ENCODE measurements at places on chromosomes 5 and 9.

DNA sequence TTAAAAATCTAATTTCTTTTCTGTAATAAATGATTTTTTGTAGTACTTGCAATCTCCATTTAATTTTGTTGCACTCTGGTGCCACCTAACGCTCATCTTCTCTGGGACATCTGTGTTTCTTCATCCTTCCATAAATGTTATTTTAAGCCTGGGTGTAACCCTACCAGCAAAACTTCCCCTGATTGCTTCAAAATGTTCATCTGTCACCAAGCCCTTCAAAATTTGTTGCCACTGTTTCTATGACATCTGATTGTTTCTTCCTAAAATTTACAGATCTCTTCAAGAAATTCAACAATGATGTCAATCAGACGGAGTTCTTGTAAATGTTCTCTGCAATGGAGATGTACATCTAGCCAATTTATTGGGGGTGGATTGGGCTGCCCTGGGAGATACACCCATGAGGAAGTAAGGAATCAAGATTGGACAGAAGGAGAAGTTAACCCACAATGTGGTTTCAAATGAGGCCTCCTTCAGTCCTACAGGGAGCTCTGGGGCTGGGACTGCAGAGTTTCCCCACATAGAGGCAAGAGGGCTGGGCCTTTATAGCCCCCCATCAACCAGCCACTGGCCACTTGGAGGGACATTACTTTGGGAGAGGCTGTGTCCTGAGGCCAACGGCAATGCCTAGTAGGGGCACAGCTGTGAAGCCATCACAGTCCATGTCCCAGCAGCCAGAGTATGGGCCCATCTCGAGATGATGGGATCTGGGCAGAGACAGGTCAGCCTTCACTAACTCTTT is 23.3 kb downstream of the MCTP1 start:
- no peak for DNase-seq

DNA sequence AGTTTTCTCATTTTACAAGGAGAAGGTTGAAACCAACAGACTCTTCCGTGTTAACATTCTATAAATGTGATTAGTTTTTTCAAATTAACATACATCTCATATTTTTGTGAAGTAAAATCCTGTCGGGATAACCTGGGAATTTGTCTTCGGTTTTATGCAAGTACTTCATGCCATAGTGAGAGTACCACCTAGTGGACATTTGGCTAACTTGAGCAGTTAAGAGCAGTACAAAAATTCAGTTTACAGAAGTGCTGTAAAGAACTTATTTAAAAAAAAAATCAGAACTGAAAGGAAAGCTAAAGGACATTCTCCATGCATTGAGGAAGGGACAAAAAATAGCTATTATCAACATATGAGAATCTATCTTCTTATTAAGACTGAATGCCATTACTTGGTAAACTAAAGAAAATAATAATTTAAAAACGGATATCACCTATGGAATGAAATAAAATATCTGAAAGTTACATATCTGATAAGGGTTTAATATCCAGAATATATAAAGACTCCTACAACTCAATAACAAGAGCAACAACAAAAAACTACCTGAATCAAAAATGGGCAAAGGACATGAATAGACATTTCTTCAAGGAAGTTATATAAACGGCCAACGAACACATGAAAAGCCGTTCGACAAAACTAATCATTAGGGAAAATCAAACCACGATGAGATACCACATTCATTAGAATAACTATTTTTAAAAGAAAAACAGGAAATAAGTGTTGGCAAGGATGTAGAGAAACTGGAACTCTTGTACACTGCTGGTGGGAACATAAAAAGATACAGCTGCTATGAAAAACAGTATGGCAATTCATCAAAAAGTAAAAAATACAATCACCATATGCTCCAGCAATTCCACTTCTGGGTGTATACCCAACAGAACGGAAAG is 117.0 kb upstream of the GNA14 start:
- DNase-seq: no peak

DNA sequence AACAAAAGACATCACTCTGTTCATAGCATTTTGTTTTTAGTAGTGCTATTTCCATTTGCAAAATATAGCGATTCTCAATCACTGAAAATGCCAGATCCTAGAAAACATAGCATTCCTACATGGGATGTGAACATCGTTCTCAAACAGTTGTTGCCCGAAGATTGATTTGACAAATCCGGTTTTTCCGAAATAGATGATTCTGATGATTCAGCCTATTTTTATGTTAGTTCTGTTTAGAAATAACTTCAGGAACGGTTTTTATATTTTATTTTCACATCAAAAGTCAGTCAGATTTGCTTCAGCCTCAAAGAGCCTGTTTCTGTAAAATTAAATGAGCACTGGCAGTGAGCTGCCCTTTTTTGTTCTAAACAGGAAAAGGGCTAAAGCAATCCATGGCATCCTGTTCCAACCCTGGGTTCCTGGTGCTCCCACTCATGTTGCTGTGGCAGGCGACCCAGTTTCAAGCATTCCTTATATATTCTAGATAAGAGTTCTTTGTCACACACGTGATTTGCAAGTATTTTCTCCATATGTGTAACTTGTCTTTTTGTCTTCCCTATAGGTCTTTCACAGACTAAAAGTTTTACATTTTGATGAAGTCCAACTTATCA is 14.2 kb upstream of the PSIP1 start:
- DNase-seq: no peak

DNA sequence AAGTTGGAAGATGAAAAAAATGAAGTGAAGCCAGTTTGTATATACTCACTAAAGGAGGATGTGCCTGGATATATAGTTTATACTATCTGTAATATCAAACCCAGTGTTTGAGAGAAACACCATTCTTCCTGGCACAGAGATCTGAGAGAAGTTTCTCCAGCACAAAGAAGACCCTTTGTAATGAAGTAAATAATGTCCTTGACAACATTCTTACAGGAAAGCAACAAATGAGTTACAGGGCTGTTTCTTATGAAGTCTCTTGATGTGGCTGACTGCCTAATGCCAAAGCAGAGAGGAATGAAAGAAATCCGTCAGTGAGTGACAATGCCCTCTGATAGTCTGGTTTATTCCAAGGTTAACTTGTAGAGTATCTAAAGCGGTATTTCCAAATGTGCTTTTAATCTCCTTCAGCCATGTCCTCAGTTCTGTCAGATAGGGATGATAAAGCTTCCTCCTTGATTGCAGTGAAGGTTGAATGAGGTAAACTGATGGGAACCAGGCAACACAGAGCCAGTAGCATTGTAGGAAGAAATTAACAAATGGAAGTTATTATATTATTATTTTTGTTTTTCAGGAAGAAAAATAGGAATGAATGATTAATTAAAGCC is 123.1 kb upstream of the ZNF608 start:
- no peak for DNase-seq

GRCh38 chr5:84688566-84688965 is 303.9 kb upstream of the EDIL3 start:
- no peak for DNase-seq

DNA sequence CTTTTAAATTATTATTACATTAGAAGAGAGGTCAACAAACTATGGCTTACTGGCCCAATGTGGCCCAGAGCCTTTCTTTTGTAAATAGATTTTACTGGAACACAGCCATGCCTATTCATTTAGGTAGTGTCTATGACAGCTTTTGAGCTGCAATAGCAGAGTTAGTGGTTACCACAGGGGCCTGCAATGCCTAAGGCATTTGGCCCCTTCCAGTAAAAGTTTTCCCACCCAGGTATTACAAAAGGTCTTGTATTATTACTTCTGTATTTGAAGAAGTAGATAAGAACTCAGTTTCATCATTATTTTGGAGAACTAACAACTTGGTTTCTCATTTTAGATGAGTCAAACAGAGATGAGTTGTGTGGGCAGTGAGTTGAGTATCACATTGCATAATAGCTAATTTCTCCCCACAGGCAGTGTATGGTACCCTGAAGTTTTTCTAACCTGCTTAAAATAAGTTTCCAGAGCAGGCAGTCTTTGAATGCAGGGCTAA is 9.5 kb downstream of the MTRR start:
- DNase-seq: no peak

- DNase-seq: no peak
Measured at GRCh38 chr5:132926437-132926836, 37.0 kb downstream of the AFF4 start.

DNA sequence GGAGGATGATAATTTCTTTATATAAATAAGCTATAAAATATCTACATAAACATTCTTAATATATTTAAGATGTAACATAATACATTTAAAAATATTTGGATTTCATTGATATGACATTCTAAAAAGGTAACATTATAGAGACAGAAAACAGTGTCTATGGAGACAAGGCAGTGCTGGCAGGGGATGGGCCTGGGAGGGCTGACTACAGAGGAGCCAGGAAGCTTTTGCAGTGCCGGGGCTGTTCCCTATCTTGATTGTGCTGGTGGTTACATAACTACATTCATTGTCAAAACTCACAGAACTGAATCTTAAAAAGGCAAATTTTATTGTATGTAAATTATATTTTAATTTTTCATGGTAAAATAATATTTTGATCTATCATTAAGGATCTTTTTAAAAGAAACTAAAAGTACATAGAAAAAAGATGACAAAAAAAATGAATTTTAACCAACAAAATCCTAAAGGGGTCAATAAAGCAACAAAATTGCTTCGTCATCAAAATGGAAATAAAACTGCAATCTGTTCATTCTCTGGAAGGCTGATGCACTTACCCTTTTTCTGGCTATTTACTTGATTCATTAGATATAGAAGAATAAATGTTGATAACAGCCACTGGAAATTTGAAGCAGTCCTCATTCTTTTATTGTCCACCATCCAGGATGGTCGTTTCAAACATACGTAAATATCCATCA is 26.3 kb downstream of the LIFR start:
- no peak for DNase-seq

DNA sequence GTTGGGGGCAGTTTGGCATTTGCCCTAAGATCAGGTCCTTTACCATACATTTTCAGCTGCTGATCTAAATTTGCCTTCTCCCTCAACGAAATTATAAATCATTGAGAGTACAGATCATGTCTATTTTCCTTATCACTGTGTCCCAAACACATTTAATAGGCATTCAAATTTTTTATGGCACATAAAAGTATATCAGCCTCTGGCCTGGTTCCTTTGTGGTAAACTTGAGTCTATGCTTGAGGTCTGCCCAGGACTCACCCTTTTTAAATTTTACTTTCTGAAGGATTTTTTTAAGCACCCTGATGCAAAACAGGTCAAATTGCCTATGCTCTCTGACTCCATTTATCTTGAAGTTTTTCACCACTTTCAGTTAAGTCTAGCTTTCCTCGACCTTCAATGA is 163.6 kb upstream of the GRIN3A start:
- DNase-seq: no peak

DNA sequence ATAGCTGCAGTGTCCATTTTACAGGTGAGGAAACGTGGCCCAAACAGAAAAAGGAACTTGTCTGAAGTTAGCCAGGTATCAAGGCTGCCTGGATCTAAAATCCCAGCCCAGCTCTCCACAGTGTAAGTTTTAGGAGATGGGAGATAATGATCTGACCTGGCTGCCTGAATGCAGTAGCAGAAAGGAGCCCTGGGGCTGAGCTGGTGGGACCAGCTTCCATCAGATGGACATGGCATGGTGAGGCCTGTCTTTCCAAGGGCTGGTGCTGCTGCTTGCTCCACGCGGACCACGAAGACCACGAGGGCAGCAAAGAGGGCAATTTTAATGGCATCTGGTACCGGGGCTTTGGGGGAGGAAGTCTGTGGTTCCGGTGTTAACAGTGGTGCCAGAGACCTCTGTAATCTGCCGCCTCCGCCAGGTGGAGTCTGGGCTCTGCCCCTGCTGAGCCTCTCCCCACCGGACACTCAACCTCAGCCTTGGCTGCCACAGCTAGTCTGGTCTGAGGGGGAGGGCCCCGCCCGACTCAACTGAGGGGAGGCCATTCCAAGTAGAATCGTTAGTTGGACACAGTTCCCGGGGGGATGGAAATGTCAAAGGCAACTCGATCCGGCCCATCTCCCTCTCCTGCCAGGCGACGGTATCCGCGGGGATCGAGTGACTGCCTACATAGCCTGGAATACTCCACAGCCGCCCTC is 650 bp downstream of the MYORG start:
- peak; percentile 57 for DNase-seq

DNA sequence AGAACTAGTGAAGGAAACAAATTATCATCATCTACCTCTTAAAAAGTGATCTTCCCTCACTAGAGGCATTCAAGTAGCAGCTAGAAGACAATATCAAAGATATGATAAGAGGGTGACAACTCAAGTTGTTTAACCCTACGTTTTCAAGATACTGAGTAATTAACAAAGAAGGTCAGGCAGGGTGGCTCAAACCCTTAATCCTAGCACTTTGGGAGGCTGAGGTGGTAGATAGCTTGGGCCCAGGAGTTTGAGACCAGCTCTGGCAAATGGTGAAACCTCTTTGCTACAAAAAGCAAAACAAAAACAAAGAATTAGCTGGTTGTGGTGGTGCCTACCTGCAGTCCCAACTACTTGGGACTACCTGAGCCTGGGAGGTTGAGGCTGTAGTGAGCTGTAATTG is 408.2 kb upstream of the TUSC1 start:
- no peak for DNase-seq

- no peak for DNase-seq
Measured at GRCh38 chr9:97768746-97769145, 71.6 kb upstream of the XPA start.

GRCh38 chr9:83304686-83305085 is 233.5 kb downstream of the FRMD3 start:
- DNase-seq: no peak

- no peak for DNase-seq
Measured at GRCh38 chr9:69317894-69318293, 7.1 kb upstream of the ENTREP1 start.

DNA sequence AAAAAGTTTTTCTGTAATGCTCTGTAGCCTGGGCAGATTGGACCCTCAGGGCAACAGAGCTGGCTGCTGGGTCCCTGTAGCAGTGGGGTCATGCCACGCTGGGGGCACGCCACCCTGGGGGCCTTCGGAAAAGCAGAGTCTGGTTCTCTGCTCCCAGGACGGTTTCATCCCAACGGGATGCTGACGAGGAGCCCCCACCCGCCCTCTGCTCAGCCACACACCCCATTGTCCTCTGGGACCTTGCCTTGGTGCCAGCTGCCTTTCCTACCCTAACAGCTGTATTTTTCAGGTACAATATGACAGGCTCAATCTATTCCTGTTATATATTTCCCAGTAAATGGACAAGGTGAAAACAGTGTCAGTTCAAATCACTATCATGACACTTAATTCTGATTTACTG is 29.0 kb upstream of the MVB12B start:
- DNase-seq: no peak

DNA sequence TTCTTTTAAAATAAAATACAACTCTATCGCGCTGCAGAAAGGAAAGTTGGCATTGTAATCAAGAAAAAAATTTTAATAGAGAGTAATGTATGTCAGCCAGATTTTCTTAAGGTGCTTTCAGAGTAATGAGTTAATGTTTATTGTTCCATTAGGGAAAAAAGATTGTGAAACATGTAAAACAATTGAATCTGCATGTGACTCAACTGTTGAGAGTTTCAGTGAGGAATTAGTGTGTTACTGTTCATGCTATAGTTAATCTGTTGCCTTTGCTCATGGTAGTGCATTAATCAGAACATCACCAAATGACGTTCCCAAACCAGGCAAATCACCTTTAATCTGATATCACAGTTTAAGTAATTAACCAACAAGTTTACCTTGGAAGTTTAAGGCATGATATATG is 600.5 kb downstream of the NR2F1-AS1 start:
- no peak for DNase-seq

All from CD4-positive, alpha-beta T cell treated with Interleukin-6 at 100 ng/mL for 8 hours (primary cell).